ENCODE measurements at places on chromosomes 7 and 10.

DNA sequence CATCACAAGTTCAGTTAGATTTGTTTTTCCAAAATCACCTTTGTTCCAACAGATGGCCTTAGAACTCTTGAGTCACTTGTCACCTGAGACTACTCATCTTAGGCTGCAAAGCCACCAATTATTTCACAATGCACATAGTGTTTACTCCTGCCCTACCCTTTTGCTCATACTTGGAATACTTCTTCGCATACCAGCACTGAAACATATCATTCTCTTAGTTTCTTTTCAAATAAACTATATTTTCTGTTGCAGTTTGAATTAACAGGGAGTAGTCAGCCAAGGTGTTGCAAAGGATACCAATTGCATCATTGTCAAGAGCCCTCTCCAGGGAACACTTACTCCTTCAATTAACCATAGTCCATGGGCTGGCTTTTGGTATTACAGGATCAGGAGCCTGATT, 71.0 kb downstream of the CASD1 start:
- no peak for DNase-seq

GRCh38 chr10:17669185-17669872, 25.4 kb downstream of the STAM start:
- DNase-seq = no peak

GRCh38 chr7:28847176-28847575, 111.0 kb downstream of the TRIL start:
- no peak for DNase-seq

GRCh38 chr10:8956400-8956799, 901.9 kb downstream of the GATA3 start:
- DNase-seq = no peak

DNA sequence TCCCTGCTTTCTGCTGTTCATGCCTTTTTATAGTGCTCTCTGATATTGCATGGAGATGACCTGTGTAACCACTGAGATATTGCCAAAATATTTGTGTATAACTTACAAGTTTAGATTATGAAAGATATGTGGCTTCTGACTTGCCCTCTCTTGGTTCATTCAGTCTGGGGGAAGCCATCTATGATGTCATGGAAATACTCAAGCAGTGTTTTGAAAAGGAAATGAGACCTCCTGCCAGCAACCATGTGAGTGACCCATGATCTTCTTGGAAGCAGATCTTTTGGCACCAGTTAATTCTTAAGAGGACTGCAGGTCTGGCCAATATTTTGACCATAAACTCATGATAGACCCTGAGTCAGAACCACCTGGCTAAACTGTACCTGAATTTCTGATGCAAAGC, 183.0 kb downstream of the THSD7A start:
- no peak for DNase-seq

GRCh38 chr7:48563334-48563733, 361.0 kb upstream of the CDC14C start:
- no peak for DNase-seq

DNA sequence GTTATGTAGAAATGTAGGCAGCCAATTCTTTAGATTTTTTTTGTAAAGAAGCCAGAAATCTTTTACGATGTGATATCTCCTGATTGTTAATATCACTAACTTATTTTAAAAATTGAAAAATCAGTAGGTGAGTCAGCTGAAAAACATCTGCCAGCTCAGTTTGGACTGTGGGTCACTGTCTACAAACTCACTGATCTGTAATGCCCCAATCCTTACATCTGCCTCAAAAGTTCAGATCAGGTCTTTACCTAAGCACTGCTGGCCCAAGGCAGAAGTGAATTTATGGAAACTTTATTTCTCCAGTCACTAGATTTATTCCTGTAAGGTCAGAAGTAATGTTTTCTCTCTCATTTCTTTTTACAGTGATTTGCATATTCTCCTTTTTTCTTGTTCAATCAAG, 31.0 kb upstream of the FAM13C start:
- no peak for DNase-seq

DNA sequence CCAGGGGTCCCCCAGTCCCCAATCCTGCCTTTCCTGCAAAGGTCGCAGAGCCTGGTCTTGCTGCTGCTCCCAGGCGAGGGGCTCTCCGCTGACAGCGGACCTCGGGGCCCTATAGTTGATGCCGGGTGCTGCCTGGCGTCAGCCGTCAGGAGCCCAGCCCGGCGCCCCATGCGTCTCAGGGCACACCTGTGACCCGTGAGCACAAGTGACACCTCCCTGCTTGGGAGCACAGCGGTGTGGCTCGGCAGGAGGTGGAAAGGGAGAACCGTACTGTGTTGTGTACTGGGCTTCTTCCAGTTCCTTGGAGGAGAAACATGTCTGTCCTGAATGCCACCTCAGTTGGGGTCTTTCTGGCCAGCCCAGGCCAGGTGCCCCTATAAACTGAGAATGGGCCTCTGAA, 56.7 kb downstream of the LHPP start:
- no peak for DNase-seq

GRCh38 chr7:148863324-148863723, 20.8 kb downstream of the EZH2 start:
- DNase-seq = no peak

DNA sequence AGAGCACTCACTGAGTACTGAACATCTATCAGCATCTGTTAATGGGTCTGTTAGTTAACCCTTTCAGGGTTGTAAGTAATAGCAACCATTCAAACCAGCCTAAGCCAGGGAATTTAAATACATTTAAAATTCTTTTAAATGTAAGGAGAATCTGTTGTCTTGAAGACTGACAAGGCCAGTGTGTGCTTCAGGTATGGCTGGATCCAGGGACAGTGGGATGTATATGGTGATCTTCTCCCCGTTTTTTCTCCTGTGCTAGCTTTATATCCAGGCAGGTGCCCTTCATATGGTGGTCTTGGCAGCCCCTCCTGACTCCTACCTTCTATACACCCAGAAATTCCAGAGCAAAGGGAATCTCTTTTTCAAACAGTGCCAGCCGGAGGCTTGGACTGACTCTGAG, 46.6 kb upstream of the DAGLB start:
- no peak for DNase-seq

- DNase-seq = no peak
Observed at GRCh38 chr10:71649631-71650030, 69.9 kb downstream of the C10orf105 start.

DNA sequence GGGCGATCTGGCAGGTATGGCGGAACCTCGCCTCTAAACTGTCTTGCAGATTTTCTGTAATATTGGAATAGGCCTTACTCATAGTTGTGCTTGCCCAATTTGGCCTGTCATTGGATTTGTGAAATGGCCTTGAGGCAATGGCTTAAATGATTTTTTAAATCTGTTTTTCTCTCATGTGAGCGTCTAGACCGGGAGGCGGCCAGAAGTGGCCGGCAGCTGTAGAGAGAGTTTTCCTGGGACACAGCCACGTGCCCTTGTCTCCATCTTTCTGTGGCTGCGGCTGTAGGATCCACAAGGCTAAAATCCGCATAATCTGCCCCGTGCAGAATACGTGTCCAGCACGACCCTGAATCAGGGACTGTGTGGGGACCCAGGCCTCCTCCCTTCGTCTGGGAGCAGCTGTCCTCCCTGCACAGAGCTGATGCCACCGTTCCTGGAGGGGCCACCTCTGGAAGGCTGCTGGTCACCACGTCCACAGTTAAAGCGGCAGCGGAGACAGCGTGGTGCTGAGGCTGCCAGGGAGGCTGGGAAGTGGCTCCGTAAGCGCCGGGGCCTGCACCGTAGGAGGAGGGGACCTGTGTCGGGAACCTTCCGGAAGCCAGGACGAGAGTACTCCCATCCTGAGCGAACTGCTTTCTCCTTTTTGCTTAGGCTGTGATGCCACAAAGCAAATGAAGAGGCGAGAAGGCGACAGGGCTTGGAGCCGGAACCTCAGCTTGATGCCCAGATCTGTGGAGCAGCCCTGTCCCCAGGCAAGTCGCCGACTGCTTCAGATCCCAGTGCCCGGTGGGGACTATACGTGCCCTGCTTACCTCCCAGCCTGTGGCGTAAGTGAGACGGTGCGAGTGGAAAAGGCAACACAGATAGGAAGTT, 99.8 kb downstream of the DYNC2I1 start:
- no peak for DNase-seq

DNA sequence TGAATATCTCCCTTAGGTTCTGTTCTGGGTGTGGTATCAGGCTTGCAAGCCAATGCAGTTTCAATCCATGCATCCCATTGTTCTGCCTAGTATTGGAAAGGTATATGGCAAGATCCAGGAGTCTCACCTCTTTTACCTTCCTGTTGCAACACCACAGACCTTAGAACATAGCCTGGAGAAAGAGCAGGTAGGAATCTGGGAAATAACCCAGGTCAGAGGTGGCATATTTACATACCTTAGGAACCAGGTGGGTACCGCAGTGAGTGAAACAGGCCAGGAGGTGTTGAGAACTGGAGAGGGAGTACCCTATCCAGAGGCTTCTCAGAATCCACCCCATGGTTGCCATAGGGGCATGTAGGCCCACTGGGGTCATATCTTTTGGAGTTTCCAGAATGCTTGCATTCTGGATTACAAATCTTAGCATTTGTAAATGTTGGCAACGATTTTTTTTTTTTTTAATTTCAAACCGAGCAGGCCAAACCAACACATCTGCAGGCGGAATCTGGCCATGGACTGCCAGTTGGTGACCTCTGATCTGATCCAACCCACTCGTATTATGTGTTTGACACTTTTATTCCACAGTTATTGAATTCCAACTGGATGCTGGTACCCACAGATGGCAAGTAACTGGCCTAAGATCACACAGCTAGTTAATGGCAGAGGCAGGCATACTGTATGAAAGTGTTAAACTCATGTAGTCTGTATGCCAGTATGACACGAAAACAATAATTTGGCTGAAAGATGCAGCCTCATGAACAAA, 180.3 kb upstream of the TCF7L2 start:
- DNase-seq = no peak

DNA sequence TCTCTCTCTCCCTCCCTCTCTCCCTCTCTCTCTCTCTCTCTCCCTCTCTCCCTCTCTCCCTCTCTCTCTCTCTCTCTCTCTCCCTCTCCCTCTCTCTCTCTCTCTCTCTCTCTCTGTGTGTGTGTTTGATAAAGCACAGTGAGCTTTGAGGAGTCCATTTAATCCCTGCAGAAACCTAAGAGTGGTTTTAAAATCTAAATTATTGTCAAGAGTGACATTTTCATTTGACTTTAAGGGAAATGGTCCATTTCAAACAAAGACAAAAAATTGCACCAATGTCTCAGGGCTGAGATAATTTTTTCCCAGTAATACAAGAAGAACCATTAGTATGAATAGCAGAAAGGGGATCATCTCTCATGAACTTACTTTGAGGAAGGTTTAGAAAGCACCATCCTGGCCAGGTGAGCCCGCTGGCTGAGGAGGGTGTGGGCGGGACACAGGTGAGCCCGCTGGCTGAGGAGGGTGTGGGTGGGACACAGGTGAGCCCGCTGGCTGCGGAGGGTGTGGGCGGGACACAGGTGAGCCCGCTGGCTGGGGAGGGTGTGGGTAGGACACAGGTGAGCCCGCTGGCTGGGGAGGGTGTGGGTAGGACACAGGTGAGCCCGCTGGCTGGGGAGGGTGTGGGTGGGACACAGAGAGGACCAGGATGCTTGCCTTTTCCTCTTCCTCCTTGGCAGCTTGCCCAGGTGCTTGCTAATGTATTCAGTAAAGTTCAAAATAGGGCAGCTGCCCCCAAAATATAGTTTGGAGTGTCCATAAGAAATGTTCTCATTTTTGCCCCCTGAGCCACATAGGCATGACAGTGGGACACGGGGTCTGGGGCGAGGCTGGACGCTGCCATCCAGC, 125.0 kb downstream of the DNAJB6 start:
- DNase-seq = no peak

DNA sequence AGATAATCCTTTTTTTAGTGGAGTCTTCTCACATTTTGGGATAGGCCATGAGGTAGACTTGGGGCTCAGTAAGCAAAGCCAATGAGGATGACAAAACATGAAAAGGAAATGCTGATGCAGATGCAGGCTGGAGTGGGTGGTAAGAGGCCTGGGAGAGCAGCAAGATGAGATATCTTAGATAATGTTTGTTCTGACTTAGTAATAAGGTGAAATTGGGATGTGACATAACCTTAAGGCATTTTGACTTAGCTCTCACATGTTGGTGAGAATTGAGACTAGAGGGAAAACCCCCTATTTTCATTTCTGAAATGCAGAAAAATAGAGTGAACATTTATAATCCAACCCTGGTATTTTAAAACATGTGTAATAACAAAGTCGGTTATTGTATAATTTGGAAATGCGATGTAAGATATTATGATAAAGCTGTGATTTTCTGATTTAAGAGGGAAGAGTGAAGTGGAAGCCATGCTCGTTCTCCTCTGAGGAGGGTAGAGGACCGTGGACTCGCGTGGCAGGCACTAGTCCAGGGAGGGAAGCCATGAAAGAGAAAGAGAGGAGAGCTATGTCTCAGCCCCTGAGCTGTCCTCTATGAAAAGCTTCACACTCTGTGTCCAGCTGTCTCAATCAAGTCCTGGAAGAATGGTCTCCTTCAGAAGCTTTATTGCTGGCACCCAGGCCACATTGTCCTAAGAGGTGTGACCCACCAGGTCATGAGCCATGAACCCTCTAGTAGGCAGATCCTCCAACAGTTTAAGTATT, 57.3 kb downstream of the ST7 start:
- no peak for DNase-seq

- DNase-seq = no peak
Observed at GRCh38 chr7:127417346-127417745, 24.8 kb upstream of the ZNF800 start.

DNA sequence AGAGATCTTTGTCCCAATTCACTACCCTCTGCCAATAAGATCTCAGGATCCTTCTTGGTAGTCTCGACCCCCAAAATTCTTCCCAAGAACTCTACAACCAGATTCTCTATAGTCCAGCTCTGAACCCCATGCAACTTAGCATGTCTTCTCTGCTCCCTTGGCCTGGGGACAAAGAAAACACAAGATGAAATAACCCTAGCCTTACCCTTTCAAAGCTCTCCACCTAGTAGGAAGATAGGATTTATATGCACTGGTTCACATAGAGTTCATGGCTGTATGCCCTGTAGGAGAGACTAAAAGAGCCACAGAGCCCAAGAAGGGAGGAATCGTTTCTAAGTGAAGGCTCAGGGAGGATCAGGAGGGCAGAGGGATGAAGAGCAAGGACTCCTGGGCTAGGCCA, 96.1 kb downstream of the PPP1R3C start:
- DNase-seq = no peak

Measured in NCI-H2107 (cell line).